ENCODE measurements at places on chromosomes 16 and 17.

DNA sequence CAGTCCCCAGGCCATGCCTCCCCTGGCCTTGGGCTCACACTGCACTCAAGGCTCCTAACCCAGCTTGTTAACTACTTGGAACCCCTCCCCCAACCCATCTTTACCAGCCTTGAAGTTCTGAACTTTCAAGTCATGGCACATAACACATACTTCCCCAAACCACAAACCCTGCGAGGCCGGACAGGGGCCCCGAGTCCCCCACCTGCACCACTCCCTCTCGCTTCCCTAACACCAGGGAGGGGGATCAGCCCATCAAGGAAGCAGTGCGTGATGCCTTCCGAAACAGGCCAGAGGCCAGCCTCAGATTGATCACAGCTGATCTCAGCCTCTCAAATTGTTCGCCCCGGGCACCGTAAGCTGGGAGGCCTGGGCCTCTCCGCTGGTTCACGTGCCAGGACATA lies 3.0 kb upstream of the NLRC3 start:
- peak; percentile 12 for DNase-seq

DNA sequence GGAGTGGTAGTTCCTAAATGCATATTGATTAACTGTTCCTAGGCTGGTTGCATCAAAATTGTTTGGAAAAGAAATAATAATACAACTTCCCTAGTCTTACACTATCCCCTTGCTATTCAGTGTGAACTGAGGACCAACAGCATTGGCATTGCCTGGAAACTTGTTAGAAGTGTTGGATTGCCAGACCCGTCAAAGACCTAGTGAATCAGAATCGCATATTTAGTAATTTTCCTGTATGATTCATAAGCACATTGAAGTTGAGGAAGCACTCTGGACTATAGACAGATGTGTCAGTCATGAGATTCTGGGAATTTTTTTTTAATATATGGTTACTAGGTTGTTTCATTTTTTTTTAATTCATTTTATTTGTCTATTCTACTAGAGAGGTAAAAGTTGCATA lies 34.7 kb upstream of the KCNJ16 start:
- no peak for DNase-seq

GRCh38 chr17:61221597-61222471 lies 177.8 kb upstream of the TBX2 start:
- peak; percentile 30 for DNase-seq

DNA sequence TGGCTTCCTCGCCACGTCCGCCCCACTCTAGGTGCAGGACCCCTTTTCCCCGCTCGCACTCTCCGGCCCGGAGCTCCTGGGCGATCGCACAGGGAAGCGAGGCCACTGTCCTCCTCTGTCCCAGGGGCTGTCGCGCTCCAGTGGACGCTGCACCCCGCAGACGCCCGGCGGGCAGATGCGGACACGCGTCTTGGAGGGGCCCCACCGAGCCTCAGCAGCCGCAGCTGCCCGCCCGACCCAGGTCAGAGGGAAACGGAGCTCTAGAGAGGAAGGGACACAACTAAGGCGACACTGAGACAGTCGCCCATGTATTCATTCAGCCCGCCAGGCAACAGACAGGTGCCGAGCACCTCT lies 726 bp upstream of the SLC13A5 start:
- DNase-seq: no peak

DNA sequence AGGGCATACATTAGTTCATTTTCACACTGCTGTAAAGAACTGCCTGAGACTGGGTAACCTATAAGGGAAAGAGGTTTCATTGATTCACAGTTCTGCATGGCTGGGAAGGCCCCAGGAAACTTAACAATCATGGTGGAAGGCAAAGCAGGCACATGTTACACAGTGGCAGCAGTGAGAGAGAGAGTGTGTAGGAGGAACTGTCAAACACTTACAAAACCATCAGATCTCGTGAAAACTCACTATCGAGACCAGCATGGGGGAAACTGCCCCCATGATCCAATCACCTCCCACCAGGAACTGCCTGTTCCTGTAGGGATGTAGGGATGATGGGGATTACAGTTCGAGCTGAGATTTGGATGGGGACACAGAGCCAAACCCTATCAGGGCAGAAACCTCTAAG lies 17.2 kb downstream of the NUBP1 start:
- DNase-seq: no peak

DNA sequence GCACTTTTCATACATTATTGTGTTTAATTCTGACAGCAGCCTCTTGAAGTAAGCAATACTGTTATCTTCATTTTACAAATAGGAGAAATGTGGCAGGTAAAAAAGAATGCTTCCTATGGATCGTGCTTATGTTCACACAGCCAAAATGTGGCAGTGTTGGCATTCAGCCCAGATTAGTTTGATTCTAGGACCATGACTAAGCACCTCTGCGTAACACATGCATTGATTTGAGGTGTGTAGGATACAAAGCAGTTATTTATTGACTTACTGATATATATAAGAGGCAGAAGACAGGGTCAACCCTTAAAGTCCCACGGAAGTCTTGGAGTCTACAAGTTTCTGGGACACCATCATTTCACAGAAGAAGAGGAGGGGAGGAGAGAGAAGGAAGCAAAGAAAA lies 1144.4 kb upstream of the GOT2 start:
- peak; percentile 44 for DNase-seq

GRCh38 chr16:56143666-56144065 lies 47.6 kb upstream of the GNAO1 start:
- DNase-seq: no peak

GRCh38 chr17:79979221-79979741 lies 56.4 kb downstream of the TBC1D16 start:
- no peak for DNase-seq

GRCh38 chr16:63981639-63982038 lies 1140.2 kb downstream of the CDH11 start:
- no peak for DNase-seq

- no peak for DNase-seq
Measured at GRCh38 chr17:39462631-39463375, 1.5 kb downstream of the CDK12 start.

DNA sequence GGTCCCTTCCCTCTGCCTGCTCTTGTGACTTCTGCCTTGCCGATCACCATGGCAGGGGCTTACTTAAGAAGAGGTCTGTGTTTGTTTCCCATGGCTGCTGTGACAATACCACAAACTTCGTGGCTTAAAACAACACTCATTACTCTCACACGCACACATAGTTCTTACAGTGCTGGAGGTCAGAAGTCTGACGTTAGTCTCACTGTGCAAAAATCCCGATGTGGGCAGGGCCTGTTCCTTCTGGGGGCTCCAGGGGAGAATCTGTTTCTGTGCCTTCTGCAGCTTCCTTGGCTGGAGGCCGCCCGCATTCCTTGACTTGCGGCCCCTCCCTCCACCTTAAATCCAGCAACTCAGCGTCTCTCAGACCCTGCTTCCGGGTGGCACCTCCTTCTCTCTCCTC lies 249.2 kb upstream of the GSE1 start:
- peak; percentile 55 for DNase-seq

DNA sequence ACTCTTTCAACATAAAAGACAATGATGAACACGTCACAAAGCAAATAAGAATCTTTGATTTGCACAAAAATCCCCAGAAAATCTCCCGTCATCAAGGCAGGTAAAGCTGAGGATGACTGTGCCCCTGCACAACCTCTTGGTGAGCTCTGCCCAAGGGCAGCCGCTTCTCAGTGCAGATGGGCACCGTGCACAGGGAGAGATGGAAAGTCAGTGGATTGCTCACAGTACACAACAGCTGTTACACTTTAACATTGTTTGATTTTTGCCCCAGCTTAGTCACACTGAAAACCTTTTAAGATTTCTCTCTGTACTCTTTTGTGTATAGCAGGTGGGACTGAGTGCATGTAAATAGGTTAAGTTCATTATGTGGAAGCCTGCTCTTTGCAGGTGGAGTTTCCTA lies 104.2 kb downstream of the CDK5R1 start:
- DNase-seq: no peak

DNA sequence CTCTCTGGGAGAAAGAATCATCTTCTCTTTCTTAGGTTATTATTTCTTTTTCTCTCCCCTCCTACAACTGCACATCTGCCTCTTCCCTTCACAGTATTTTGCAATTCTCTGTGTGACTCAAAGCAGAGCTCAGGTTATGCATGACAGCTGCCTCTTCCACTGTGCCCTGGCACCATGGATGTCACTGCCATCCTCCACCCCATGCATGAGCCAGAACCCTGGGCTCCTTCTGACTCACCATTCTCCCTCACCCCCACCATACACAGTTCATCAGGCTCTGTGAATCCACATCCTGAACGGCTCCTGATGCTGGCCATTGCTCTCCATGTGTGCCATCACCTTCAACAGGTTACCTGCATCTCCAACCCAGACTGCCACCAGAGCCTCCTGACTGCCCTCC lies 23.9 kb downstream of the CA10 start:
- no peak for DNase-seq

- DNase-seq: peak; percentile 65
Measured at GRCh38 chr16:528111-529011, 849 bp downstream of the CAPN15 start.

DNA sequence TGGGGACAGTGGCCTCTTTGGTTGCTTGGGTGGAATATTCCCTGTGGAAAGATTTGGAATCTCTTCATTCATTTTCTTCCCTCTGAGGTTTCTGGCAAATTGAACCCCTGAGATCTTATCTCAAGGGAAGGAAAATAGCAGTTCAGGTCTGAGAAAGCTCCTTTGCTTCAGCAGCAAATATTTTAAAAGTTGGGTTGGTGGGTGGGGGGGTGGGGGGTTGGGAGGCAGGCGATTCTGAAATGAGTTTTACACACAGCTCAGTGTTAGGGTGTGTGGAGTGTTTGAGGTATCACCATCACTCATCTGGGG lies 6.8 kb downstream of the TBX2 start:
- DNase-seq: no peak

GRCh38 chr16:84326545-84326944 lies 31.9 kb downstream of the WFDC1 start:
- no peak for DNase-seq

DNA sequence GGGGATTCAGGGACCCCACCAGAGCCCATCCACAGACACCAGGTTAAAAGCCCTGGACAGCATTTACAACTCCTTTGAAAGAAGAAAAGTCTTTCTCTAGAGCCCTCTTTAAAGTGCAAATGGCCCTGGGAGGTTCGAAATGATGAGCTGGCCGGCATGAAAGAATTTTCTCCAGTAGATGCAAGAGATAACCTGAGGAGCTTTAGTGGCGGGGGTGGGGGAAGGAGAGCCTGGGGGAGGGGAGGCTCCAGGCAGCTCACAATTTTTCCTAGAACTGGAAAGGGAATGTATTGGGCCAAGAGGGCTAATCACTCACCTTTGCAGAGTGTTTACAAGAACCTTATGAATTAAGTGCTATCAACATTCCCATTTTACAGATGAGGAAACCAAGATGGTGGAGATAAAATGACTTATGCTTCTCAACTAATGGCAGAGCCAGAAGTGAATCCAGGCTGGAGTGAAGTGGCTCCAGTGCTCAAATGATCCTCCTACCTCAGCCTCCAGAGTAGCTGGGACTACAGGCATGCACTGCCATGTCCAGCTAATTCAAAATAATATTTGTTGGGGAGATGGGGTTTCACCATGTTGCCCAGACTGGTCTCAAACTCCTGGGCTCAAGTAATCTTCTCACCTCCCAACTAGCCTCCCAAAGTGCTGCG lies 4.2 kb upstream of the CDH1 start:
- DNase-seq: no peak

DNA sequence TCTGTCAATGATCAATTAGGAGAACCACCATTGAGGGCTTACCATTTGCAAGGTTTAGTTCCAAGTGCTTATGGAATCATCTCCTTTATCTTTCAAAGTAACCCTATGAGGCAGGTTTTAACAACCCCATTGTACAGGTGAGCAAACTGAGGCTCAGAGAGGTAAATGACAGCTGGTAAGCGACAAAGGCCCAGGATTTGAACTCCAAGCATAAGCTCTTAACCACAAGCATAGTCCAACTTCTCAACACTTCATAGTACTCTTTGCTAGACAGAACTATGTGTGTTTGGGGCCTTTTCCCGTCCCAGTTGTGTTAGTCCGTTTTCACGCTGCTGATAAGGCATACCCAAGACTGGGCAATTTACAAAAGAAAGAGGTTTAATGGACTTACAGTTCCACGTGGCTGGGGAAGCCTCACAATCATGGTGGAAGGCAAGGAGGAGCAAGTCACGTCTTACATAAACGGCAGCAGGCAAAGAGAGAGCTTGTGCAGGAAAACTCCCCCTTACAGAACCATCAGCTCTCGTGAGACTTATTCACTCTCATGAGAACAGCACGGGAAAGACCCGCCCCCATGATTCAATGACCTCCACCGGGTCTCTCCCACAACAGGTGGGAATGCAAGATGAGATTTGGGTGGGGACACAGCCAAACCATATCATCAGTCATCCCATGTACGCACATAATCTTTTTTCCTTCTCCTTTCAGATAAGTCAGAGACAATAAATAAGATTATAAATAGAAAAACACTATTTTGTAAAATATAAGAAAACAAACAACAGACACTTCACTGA lies 6.4 kb downstream of the RPH3AL start:
- no peak for DNase-seq

- DNase-seq: no peak
Measured at GRCh38 chr16:11794447-11794846, 2.6 kb downstream of the ZC3H7A start.

GRCh38 chr16:79090966-79091365 lies 509.6 kb downstream of the MAF start:
- DNase-seq: no peak

DNA sequence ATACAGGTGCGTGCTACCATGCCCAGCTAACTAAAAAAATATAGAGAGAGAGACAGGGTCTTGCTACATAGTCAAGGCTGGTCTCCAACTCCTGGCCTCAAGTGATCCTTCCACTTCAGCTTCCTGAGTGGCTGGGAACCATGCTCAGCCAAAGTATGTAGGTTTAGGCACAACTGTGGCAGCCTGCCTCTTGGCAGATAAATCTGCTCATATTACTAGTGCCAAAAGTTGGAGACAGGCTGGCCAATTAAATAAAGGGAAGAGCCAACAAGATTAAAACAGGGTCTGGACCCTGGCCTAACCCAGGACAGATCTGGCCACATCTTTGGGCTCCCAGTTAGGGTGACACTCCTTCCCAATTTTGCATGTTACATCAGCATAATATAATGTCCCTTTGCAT lies 151.7 kb downstream of the CBLN1 start:
- DNase-seq: no peak

GRCh38 chr17:37463039-37463438 lies 26.7 kb upstream of the DUSP14 start:
- no peak for DNase-seq

- no peak for DNase-seq
Measured at GRCh38 chr17:39813631-39814030, 50.5 kb downstream of the IKZF3 start.

- DNase-seq: no peak
Measured at GRCh38 chr17:76272541-76273444, 7.6 kb downstream of the UBALD2 start.

GRCh38 chr17:76576189-76576588 lies 9.5 kb downstream of the ST6GALNAC2 start:
- no peak for DNase-seq

- no peak for DNase-seq
Measured at GRCh38 chr16:85206472-85207356, 94.4 kb upstream of the CIBAR2 start.

- DNase-seq: peak; percentile 87
Measured at GRCh38 chr16:65414284-65414984, 292.6 kb upstream of the CDH11 start.

GRCh38 chr17:4551796-4552525 lies 3.2 kb downstream of the MYBBP1A start:
- DNase-seq: no peak

GRCh38 chr16:8660841-8661301 lies 13.5 kb upstream of the ABAT start:
- peak; percentile 47 for DNase-seq
